ENCODE measurements at places on chromosomes 7 and 10. TPM values are rescaled to one million over a fixed set of nuclear protein-coding genes. Genes with fewer than 3 reads are reported as not detected.

DNA sequence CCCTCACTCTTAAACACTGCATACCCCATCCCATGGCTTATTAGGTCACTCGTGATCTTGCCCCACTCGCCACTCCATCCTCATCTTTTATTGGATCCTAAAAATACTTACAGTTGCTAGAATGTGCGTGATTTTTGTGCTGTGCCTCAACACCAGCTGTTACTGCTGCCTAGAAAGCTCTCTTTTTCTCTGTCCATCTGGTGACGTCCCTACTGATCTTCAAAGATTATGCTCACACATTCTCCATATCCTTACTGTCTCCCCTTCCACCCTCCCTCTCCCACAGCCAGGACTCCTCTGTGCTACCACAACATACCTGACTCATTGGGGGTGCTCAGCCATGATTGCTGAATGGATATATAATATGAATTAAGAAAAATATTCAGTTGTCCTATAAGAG lies 42.0 kb downstream of the CDK6 start:
- peaks cover 89% of the 10 kb centered on the region for H3K4me1 ChIP-seq
- H3K27ac ChIP-seq, result peak overlapping the region; percentile 77
- H3K4me3 ChIP-seq, result no peak overlapping the region
- H3K36me3 ChIP-seq, result no peaks in the 10 kb centered on the region

- H3K4me3 ChIP-seq, result no peak overlapping the region
- no peak for DNase-seq
- peaks cover 4% of the 10 kb centered on the region for H3K4me1 ChIP-seq
- H3K27me3 ChIP-seq, result no peaks in the 10 kb centered on the region
Measured at GRCh38 chr10:69242040-69242851, 22.1 kb downstream of the HKDC1 start.

DNA sequence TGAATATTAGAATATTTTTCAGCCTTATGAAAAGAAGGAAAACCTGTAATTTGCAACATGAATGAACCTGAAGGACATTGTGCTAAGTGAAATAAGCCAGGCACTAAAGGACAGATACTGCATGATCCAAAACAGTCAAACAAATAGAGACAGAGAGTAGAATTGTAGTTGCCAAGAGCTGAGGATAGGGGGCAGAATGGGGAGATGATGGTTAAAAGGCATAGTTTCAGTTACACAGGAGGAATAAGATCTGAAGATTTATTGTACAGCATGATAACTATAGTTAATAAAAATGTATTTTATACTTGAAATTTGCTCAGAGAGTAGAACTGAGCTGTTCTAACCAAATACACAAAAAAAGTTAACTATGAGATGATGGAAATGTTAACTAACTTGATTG lies 149.0 kb upstream of the TMEM106B start:
- no peak for DNase-seq
- no peaks in the 10 kb centered on the region for H3K36me3 ChIP-seq
- H3K27me3 ChIP-seq, result no peaks in the 10 kb centered on the region
- no peak overlapping the region for H3K4me3 ChIP-seq

DNA sequence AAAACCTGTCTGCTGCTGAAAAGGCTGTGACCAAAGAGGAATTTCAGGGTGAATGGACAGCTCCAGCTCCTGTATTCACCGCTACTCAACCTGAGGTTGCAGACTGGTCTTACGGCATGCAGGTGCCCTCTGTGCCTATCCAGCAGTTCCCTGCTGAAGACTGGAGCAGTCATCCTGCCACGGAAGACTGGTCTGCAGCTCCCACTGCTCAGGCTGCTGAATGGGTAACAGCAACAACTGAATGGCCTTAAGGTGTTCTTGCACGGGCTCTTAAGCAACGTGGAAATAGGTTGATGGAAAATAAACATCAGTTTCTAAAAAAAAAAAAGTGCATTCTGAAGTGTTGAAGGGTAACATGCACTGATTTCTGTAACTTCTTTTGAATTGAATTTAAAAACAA lies 82.3 kb downstream of the DAGLB start:
- H3K36me3 ChIP-seq, result no peaks in the 10 kb centered on the region
- no peak for DNase-seq
- peaks cover 5% of the 10 kb centered on the region for H3K4me1 ChIP-seq
- no peak overlapping the region for H3K27ac ChIP-seq

GRCh38 chr7:35700865-35701264 lies 5.9 kb upstream of the HERPUD2 start:
- H3K4me1 ChIP-seq, result peaks cover 5% of the 10 kb centered on the region
- no peak overlapping the region for H3K27ac ChIP-seq
- no peak for DNase-seq

The ATOH7 gene
- not detected for total RNA-seq

DNA sequence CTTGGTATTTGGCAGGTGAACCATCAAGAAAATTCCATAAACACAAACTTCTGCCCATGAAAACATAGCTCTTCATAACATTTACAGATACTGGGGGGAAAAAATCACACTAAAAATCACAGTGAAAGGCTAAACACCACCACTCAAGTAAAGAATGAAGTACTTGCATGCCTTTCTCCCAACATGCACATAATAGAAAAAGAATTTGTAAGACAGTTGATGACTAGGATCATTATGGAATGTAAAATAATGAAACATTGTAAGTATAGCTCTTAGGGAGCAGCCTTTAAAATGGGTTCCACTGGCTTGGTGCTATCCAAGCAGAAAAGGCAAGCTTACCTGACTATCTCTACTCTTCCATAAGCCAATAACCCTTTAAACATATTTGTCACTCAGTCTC lies 299.9 kb upstream of the LRRN3 start:
- no peaks in the 10 kb centered on the region for H3K36me3 ChIP-seq
- H3K27me3 ChIP-seq, result no peaks in the 10 kb centered on the region
- DNase-seq, result no peak
- H3K4me1 ChIP-seq, result peaks cover 9% of the 10 kb centered on the region

The TMEM176B gene
- 34.0 TPM for total RNA-seq

DNA sequence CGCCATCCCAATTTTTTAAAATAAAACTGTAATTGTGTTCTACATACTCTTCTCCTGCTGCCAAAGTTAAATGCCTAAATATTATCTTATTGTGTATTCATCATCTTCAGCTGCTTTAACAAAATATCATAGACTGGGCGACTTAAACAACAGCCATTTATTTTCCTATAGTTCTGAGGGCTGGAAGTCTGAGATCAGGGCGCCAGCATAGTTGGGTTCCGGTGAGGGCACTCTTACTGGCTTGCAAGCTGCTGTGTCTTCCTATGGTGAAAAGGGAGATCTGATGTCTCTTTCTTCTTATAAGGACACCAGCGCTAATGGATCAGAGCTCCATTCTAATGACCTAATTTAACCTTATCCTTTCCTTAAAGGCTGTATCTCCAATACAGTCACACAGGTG lies 30.4 kb downstream of the CSTF2T start:
- H3K27ac ChIP-seq, result no peak overlapping the region
- no peaks in the 10 kb centered on the region for H3K27me3 ChIP-seq
- peaks cover 30% of the 10 kb centered on the region for H3K4me1 ChIP-seq

All from left ventricle myocardium inferior (tissue), 1 donor.